ENCODE measurements at places on chromosomes 4 and X.
A peak's percentile ranks its signal among the peaks of the same experiment; 100 is the strongest.

DNA sequence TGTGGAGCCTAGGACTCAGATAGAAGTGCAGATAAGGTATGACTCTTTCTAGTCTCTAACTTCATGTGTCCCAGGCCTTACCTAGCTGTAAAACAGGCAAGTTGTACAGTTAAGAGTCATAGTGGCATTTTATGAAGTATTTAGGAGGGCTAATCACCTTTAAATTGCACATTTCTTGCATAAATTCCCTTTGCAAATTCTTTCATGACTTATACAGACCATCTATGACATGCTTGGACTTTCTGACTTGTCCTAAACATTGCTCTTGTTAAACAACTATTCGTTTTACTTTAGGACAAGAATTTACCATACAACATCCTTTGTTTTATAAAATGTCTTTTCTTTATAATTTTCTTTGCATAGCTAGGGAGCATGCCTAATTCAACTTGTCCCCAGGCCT, 7.8 kb upstream of the RRAGB start:
- DNase-seq: no peak

GRCh38 chrX:139832718-139833309, 100.0 kb downstream of the ATP11C start:
- DNase-seq: no peak

- no peak for DNase-seq
Measured at GRCh38 chr4:4859799-4860599, 534 bp downstream of the MSX1 start.

DNA sequence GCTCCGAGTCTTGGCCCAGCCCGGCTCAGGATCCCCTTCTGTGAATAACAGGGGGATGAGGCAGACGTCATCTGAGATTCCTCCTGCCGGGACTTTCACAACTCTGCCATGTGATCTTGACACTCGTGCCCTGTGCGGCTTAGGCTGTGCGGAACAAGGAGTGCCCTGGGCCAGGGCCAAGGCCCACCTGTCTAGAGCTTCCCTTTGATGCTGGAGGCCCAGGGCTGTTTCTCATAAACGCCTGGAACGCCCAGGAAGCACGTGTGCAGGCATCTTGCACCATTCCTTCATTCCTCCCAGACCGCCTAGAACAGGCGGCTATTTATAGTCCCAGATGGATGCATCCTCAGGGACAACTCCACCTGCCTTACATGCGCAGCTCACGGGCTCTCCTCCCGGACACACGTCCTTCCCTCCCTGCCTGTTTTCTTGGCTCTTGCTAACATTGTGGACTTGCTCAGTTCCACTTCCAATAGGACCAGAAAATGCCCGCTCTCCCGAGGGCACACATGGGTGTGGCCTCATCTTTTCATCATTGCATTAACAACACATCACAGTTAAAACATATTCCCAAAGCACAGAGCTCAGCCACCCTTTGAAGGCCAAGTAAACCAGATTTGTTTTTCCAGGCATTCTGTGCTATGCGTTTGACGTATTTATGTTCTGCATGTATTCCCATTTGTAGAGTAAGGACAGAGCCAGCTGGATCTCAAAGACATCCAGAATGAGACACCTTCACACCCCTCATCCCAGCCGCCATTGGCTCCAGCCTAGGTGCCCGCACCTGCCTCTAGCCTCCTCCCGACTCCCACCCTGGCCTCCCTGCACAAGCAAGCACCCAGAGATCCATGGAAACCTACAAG, 57.2 kb downstream of the ABLIM2 start:
- no peak for DNase-seq

GRCh38 chr4:118760493-118760892, 75.3 kb downstream of the METTL14 start:
- no peak for DNase-seq

GRCh38 chr4:141417387-141417786, 196.7 kb downstream of the ZNF330 start:
- DNase-seq: no peak

DNA sequence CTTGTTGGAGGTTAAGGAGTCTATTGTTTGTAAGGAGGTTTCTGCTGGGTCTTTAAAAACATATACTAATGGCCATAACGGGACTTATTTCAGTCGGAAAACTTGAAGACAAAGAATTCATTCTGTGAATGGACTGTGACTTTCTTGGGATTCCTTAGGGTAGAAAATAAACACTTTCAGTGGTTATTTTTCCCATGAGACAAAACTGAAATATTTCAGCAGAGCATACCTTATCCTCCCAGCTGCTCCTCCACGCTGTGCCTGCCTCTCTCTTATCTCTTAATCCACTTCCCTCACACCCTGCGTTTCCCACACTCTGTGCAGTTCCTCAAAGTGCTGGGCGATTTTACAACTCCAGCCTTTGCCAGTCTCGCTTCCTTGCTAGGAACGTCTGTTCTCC, 47.1 kb upstream of the SORBS2 start:
- no peak for DNase-seq

GRCh38 chr4:27098034-27098433, 237.4 kb downstream of the STIM2 start:
- DNase-seq: no peak

- no peak for DNase-seq
Measured at GRCh38 chrX:139759637-139760036, 51.7 kb upstream of the MCF2 start.

DNA sequence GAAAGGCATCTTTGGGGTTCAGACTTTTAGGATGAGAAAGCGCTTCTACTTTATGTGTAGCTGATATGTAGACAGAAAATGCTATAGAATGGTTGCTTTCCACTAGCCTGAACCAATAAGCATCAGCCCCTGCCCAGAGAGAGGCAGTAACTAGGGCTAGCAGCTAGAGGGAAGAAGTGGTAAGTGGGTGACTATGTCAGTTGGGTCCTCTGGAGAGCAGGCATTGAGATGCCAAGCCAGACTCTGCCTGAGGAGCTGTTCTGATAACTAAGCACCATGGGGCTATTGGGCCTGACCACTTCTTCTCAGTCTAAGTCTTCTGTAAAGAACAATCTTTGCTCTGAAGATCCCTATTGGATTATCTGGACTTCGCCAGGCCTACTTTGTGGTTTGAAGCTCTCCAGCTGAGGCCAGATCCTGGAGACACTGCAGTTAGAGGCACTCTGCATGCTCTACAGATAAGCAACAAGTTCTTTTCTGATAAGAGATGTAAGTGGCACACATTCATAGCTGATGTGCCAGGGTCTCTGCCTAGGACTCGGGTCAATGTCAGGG, 146.1 kb downstream of the RBM46 start:
- no peak for DNase-seq

- no peak for DNase-seq
Measured at GRCh38 chr4:26343038-26343398, 22.2 kb downstream of the RBPJ start.

GRCh38 chr4:149203256-149204001, 612.2 kb downstream of the IQCM start:
- DNase-seq: no peak

GRCh38 chr4:94676970-94677369, 80.8 kb upstream of the BMPR1B start:
- no peak for DNase-seq

DNA sequence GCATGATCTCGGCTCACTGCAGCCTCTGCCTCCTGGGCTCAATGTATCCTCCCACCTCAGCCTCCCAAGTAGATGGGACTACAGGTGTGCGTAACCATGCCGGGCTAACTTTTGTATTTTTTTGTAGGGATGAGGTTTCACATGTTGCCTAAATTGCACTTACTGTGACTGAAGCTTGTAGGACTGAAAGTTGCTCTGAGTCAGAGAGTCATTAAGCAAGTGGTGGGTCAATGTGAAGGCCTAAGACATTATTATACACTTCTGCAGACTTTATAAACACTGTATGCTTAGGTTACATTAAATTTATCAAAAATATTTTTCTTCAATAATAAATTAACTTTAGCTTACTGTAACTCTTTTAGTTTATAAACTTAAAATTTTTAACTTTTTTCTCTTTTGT, 170.2 kb downstream of the FAT4 start:
- DNase-seq: no peak

GRCh38 chr4:152187693-152188092, 348.2 kb downstream of the FBXW7 start:
- no peak for DNase-seq

GRCh38 chr4:109319684-109320083, 17.2 kb upstream of the COL25A1 start:
- DNase-seq: no peak

GRCh38 chrX:66110112-66110511, 53.9 kb upstream of the HEPH start:
- DNase-seq: peak; percentile 1

DNA sequence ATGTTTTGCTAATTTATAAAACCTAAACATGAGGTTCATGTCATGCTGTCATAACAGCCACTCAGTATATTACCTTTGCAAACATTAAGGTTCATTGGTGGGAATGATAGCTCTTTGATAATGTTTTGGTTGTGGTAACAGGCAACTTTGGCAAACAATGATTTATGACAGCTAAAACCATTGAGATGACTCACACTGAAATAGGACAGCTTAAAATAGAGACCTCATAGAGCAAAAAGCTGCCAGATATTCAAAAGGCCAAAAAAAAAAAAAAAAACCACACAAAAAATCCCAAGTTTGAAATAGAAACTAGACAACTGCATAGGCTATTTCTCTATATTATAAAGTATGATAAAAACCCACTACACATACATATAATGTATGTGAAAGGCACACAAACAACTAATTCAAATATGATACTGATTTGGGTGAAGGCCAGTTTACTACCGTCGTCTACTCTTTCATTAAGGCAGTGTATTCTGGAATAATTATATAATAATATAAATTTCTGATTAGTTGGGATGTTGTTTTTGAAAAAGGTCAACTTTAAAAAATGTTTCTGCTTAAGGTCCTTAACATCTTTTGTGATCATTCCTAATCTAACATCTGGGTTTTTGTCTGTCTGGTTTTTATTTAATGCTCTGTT, 646.0 kb upstream of the PITX2 start:
- DNase-seq: no peak

DNA sequence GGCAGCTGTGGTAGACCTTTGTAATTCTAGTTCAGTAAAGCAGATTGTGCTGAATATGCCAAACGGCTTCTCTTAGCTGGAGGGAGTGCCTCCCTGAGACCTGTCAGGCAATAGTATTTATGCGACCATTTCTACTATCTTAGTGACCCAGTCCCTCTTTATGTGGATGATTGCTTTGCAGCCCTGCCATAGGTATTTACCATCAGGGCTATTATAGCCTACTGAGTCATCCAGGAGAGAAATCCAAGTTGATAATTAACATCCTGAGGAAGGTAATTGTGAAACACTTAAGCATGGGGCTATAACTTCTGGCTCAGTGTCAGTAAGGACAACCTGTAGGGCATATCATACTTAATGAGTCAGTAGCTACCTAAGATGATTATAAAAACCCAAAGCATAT, 103.9 kb upstream of the MAOA start:
- DNase-seq: no peak

DNA sequence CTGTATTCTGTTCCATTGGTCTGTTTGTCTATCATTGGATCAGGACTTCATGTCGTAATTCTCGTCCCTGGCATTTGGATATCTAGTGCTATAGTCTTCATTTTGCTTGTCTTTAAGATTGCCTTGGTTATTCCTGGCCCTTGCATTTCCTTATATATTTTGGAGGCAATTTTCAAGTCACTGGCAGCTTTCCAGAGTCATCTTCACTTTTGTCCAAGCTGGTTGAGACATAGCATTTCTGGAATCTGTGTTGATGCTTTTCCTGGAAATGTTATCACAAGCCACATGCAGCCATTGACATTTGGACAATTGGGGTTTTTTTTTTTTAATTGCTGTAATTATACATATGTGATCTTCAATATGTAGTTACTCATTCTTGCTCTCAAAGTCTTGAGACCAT, 45.2 kb upstream of the HGFAC start:
- DNase-seq: no peak

DNA sequence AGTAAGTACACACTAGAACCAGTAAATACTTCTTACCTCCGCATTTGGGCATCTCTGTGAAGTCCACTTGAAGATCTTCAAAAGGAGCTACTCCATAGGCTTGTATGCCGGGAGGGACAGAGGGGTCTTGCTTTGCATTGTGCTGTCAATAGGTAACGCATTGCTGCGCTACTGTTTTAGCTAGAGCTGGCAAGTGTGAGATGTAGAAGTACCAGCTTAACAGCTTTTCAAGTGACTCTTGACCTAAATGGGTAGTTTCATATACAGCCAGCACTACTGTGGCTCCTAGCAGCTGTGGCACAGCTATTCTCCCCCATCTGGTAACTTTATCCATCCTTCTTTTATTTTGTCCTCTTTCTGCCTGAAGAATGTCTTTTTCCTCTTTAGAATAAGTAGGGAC, 205.3 kb upstream of the KLF8 start:
- DNase-seq: no peak

GRCh38 chrX:68599256-68600152, 48.0 kb upstream of the STARD8 start:
- no peak for DNase-seq

DNA sequence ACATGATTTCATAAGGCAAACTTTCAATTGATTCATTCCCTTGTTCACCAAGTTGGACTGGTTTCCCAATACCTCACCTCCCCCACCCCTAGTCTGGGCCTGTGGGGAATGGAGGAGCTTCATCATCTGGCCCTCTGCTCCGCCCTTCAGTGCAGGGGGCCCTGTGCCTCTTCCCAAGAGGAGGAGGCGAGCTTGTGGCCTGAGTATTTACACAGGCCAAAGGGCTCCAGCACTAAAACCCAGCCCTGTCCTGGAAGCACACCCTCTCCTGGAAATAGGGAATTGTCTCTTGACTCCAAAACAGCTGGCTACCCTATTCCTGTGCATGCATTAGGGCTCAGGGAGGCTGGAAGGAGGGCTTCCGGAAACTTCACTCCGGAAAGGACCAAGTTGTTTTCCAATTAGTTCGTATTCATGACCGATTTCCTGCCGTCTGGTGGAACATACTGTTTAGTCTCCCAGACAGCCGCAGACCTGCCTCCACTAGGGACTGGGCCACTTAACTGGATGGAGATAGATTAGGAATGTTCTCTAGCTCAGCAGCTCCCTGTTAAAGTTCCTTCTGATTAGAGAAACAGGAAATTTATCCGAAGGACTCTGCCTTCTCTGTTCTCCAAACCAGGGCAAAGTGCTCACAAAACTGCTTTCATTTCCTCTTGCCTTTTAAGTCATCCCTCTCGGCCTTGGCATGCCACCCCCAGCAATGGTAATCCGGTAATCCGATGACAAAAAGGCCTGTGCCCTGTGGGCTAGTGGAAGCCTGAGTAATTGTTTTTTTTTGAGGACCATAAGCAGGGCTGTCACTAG, 5.8 kb downstream of the SRPX2 start:
- DNase-seq: no peak

GRCh38 chrX:142831961-142832530, 193.7 kb upstream of the SPANXN4 start:
- no peak for DNase-seq

DNA sequence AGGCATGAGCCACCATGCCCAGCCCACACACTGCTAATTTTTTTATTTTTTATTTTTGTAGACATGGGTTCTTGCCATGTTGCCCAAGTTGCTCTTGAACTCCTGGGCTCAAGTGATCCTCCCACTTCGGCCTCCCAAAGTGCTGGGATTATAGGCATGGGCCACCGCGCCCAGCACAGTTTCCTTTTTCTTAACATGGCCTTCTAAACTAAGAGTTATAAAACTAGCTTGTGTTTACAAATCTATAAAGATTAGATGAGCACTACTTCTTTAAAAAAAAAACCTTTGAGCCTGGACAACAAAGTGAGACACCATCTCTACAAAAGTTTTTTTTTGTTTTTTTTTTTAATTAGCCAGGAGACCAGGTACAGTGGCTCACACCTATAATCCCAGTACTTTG, 10.7 kb downstream of the GRSF1 start:
- no peak for DNase-seq
